ENCODE measurements at places on chromosomes 6 and 20. TPM values are rescaled to one million over a fixed set of nuclear protein-coding genes. Genes with fewer than 3 reads are reported as not detected.

- H3K4me3 ChIP-seq = no peak overlapping the region
- DNase-seq = no peak
- peak overlapping the region; percentile 39 for H3K27ac ChIP-seq
- H3K27me3 ChIP-seq = no peaks in the 10 kb centered on the region
- peaks cover 24% of the 10 kb centered on the region for H3K36me3 ChIP-seq
- peaks cover 49% of the 10 kb centered on the region for H3K4me1 ChIP-seq
Observed at GRCh38 chr20:50551288-50551687, 41.1 kb downstream of the PTPN1 start.

DNA sequence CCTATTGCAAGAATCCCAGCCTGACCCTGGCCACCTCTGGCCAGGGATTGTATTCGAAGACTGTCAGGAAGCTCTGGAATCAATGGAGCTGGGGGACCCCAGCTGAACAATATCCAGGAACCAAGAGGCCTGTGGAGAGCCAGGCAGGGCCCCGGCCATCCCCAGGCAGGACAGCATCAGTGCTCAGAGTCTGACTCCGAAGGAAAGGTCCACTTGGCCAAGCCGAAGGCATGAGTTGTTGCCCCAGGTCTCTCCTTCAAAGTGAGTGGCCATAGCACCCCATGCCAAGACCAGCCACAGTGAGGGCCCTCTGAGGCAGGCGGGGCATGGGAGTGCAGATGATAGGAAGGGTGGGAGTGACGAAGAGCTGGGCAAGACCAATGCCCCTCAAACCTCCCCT, 193.1 kb downstream of the CDH4 start:
- DNase-seq = no peak
- no peaks in the 10 kb centered on the region for H3K4me1 ChIP-seq
- H3K27me3 ChIP-seq = peaks cover 7% of the 10 kb centered on the region
- H3K4me3 ChIP-seq = no peak overlapping the region

Gene CGA
- total RNA-seq = not detected

Gene ULBP3
- 1.1 TPM for total RNA-seq

Gene NMBR
- total RNA-seq = not detected

DNA sequence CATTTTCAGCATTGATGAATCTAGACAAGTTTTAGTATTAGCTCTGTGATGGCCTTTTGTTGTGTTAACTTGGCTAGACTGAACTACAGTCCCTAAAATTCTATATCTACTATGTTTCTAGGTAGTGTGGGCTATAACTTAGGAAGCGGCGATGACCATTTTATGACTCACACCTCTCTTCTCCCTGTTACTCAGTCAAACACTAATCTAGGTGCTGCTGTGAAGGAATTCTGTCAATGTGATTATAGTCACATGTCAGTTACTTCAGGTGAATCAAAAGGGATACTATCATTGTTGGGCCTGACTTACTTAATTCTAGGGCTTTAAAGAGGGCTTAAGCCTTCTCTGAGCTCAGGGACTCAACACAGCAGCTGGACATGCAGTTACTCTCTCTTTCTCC, 691.5 kb upstream of the MAP3K7 start:
- H3K36me3 ChIP-seq = no peaks in the 10 kb centered on the region
- no peak overlapping the region for H3K4me3 ChIP-seq
- no peaks in the 10 kb centered on the region for H3K27me3 ChIP-seq

DNA sequence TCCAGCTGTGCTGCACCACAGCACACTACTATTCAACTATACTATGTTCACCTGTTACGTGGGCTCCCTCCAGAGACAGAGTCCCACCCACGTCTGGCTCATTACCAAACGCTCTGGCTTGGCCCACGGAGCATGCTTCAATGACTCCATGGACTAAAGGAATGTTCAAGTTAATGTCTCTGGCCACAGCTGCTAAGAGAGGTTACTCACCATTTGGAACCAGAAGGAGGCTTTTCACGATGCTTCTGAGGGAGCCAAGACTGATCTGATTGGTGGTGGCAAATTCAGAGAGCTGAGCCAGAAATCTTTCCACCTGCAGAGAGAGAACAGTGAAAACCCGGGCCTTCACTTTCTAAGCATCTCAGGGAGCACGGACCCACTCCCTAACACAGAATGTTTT, 15.6 kb downstream of the COMMD7 start:
- H3K27ac ChIP-seq = no peak overlapping the region
- H3K4me1 ChIP-seq = peaks cover 10% of the 10 kb centered on the region
- H3K27me3 ChIP-seq = no peaks in the 10 kb centered on the region
- no peak overlapping the region for H3K4me3 ChIP-seq
- H3K36me3 ChIP-seq = peaks cover 2% of the 10 kb centered on the region
- no peak for DNase-seq

GRCh38 chr20:59777814-59778575, 155.4 kb downstream of the SYCP2 start:
- no peak overlapping the region for H3K27ac ChIP-seq
- no peak for DNase-seq
- H3K36me3 ChIP-seq = no peaks in the 10 kb centered on the region

- DNase-seq = no peak
- no peak within 1 kb of the TSS for H3K4me3 ChIP-seq
- H3K27ac ChIP-seq = no peak within 1 kb of the TSS
- no peaks in the 10 kb centered on the region for H3K36me3 ChIP-seq
- peaks cover 3% of the 10 kb centered on the region for H3K27me3 ChIP-seq
- H3K4me1 ChIP-seq = no peaks in the 10 kb centered on the region
Observed at GRCh38 chr6:43297644-43298564, at the start of gene SLC22A7. Gene SLC22A7 (plus strand): TSS chr6:43298260. CDS start chr6:43298359, 99 bp downstream.

DNA sequence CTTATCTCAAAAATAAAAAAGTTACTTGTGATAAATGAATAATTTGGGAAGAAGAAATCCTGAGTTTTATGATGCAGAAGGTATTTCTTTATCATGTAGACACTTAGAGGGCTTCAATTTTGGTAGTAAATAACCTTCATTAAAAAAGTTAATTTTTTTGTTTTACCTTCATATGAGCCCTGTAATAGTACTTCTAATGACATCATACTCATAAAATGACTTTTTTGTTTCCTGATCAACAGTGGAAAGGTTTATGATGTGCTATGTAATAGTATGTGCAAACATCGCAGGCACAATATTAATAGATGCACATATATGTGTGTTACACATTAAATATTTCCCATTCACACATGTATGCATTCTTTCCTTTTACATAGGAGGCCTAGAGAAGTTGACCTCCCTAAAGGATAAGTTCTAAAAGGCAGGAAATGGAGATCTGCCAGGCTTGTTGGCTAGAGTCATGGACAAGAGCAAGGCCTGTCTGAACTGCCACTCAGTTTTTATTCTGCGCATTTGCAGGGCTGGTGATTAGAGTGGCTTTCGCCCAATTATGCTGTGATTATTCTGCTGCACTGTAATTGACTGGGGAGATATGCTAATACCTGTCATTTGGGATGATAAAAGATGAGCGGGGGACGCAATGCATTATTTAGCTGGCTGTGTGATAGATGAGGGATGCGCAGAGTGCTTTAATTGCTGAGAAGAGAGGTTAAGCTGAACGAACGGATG, 272.6 kb downstream of the TMEM242 start:
- H3K4me1 ChIP-seq = peaks cover 27% of the 10 kb centered on the region
- peaks cover 14% of the 10 kb centered on the region for H3K36me3 ChIP-seq
- no peaks in the 10 kb centered on the region for H3K27me3 ChIP-seq
- no peak overlapping the region for H3K27ac ChIP-seq

Gene OXT
- 0.47 TPM for total RNA-seq

Gene EPPIN
- not detected for total RNA-seq

DNA sequence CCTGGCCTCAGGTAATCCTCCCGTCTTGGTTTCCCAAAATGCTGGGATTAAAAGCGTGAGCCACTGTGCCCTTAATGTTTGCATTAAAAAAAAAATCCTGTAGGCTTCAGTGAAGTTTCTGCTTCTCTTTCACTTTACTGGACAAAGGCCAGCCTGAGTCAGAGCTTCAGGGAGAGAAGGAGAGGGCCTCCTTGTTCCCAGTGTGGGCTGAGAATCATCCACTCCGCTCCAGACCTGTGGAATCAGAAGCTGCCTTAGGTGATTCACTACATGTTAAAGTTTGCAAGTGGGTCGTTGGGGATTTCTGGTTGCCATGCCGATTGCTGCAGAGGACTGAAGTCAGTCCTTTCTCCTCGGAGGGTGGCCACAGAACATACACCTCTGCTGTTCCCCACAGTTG, 113.3 kb upstream of the EEF1E1 start:
- H3K4me3 ChIP-seq = no peak overlapping the region
- DNase-seq = no peak
- H3K27ac ChIP-seq = no peak overlapping the region
- H3K4me1 ChIP-seq = no peaks in the 10 kb centered on the region

Gene DSN1
- 21.8 TPM for total RNA-seq

DNA sequence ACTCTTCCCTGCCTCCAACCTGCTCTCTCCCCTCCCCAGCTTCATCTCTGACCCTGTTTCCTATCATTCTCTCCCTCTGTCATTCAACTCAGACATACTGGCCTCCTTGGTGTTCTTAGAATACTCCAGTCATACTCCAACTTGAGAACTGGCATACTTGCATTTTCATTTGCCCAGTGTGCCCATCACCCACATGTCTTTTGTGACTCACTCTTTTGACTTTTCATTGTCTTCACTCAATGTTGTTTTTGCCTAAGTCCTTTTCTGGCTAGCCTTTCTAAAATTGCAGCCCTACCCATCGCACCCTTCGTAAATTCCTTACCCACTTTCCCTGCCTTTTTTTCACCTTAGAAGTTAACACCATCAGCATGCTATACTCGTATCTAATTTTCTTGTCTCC, 77.0 kb upstream of the CD2AP start:
- no peak overlapping the region for H3K27ac ChIP-seq

GRCh38 chr20:25376886-25377285, 13.7 kb downstream of the ABHD12 start:
- no peak overlapping the region for H3K4me3 ChIP-seq
- peaks cover 6% of the 10 kb centered on the region for H3K4me1 ChIP-seq
- peaks cover 18% of the 10 kb centered on the region for H3K36me3 ChIP-seq
- DNase-seq = no peak
- no peaks in the 10 kb centered on the region for H3K27me3 ChIP-seq

- no peaks in the 10 kb centered on the region for H3K36me3 ChIP-seq
- H3K4me1 ChIP-seq = no peaks in the 10 kb centered on the region
- H3K4me3 ChIP-seq = no peak overlapping the region
Observed at GRCh38 chr6:14017626-14018475, 93.1 kb downstream of the RNF182 start.

GRCh38 chr6:15036690-15037245, 209.1 kb upstream of the JARID2 start:
- peaks cover 4% of the 10 kb centered on the region for H3K36me3 ChIP-seq
- peaks cover 3% of the 10 kb centered on the region for H3K27me3 ChIP-seq
- no peak overlapping the region for H3K27ac ChIP-seq
- no peak overlapping the region for H3K4me3 ChIP-seq
- DNase-seq = no peak
- H3K4me1 ChIP-seq = peaks cover 11% of the 10 kb centered on the region

Gene TJAP1
- 36.5 TPM for total RNA-seq

- no peak overlapping the region for H3K4me3 ChIP-seq
- H3K27ac ChIP-seq = peak overlapping the region; percentile 40
- peaks cover 56% of the 10 kb centered on the region for H3K4me1 ChIP-seq
- H3K36me3 ChIP-seq = peaks cover 73% of the 10 kb centered on the region
- no peaks in the 10 kb centered on the region for H3K27me3 ChIP-seq
- no peak for DNase-seq
Observed at GRCh38 chr6:111686249-111686931, 80.7 kb upstream of the TRAF3IP2 start.

DNA sequence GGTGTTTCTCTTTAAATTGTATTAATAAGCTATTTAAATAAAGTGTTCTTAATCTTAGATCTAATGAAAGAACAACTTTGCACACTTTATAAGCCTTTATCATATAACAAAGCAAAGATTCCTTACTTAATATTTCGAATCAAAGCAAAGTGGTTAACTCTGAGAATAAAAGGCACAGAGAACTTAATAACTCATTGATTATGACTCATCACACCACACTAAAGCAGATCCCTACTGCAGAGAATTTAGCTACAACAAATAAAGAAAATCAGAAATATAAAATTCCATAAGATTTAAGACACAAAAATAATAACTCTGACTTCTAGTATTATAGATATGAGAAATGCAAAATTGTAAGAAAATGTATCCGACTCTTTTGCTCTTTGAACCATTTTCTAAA, 135.6 kb upstream of the RUNX2 start:
- peaks cover 39% of the 10 kb centered on the region for H3K4me1 ChIP-seq
- no peak overlapping the region for H3K27ac ChIP-seq
- peaks cover 27% of the 10 kb centered on the region for H3K36me3 ChIP-seq
- H3K4me3 ChIP-seq = no peak overlapping the region
- no peak for DNase-seq
- H3K27me3 ChIP-seq = no peaks in the 10 kb centered on the region

- no peak overlapping the region for H3K27ac ChIP-seq
- no peak for DNase-seq
- H3K4me3 ChIP-seq = no peak overlapping the region
- H3K27me3 ChIP-seq = no peaks in the 10 kb centered on the region
- no peaks in the 10 kb centered on the region for H3K36me3 ChIP-seq
Observed at GRCh38 chr6:54286141-54286540, 22.1 kb upstream of the TINAG start.

Data from activated naive CD8-positive, alpha-beta T cell treated with anti-CD3 and anti-CD28 coated beads for 36 hours (primary cell).